ENCODE measurements at places on chromosomes 7 and 10. TPM values are rescaled to one million over a fixed set of nuclear protein-coding genes. Genes with fewer than 3 reads are reported as not detected.
A peak's percentile ranks its signal among the peaks of the same experiment; 100 is the strongest.

Gene RELN
- 25.1 TPM for total RNA-seq

Gene PCBD1
- 62.2 TPM for total RNA-seq

Gene GBX1
- not detected for total RNA-seq

Gene HECW1
- 0.47 TPM for total RNA-seq

Gene OPN1SW
- total RNA-seq = not detected

Gene OLAH
- total RNA-seq = not detected

Gene SSC4D
- total RNA-seq = 1.2 TPM

DNA sequence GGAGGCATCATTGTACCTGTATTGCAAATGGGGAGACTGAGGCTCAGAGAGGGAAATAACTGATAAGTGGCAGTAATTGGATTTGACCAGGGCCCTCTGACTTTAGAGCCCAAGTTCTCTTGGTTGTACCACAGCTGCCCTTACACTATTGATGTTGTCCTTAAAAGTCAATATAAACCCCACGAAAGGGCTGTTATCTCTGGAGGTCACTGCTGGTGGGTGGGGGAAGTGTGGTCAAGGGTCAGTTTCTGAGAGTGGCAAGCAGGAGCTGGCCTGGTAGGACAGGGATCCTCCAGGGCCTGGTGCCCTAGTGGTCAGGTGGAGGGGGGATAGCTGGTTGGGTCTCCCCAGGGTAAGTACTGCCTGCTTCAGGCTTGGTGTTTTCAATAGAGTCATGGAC, 44.2 kb upstream of the AQP1 start:
- DNase-seq = no peak

GRCh38 chr10:106655636-106656035, 508.9 kb downstream of the SORCS1 start:
- no peak for DNase-seq

- peak; percentile 82 for DNase-seq
These were observed 6.7 kb downstream of the KCNH2 start for GRCh38 chr7:150971242-150972022.

GRCh38 chr10:17506856-17507471, 52.6 kb upstream of the ST8SIA6 start:
- DNase-seq = no peak

DNA sequence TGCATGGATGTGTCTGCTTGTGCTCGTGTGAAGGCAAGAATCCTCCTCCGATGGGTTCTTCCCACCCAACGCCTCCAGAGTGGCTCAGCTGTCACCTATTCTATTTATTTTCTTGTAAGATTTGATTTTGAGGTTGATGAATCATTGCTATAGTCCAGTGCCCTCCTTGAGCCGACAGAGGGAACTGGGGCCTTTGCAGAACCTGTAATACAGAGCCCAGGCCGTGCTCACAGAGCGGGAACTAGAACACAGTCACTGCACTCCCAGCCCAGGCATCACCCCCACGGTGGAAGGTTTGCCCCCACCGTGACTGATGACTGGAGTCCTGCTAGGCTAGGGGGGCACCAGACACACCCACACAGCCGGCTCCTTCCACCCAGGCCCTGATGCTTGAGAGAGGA, 2.0 kb downstream of the RARRES2 start:
- no peak for DNase-seq

DNA sequence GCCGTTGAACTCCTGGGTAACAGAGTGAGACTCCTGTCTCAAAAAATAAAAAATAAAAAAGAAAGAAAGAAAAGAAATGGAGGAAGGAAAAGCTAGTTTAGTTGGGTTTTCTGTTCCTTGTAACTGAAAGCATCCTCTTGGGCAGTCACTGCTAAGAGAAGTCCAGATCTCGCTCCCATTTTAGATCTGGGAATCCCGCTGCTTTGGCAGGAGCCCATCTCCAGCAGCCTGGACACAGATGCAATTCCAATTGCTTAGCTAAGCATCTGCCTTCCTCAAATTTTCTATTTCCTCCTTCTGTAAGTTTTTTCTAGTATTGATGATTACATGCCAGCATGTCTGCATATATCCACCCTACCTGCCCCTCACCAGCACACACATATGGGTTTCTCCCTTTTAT, 54.1 kb downstream of the DENND2A start:
- no peak for DNase-seq

DNA sequence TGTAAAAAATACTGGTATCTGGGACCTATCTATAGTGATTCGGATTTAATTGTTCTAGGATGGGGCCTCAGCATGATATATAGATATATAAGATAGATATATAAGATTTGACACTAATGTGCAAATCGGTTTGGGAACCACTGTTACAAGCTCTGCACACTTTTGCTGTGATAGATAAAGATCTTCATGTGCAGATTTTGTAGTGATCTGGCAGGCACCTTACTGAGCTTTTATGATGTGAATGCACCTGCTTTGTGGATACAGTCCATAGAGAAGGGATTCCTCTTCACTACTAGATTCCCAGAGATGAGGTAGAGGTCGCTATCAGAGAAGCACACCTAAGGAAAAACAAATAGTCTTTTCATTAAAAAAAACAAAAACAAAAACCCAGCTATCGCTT, 33.3 kb upstream of the PCGF5 start:
- DNase-seq = no peak

GRCh38 chr10:100670828-100671479, 74.4 kb upstream of the PAX2 start:
- DNase-seq = peak; percentile 68

DNA sequence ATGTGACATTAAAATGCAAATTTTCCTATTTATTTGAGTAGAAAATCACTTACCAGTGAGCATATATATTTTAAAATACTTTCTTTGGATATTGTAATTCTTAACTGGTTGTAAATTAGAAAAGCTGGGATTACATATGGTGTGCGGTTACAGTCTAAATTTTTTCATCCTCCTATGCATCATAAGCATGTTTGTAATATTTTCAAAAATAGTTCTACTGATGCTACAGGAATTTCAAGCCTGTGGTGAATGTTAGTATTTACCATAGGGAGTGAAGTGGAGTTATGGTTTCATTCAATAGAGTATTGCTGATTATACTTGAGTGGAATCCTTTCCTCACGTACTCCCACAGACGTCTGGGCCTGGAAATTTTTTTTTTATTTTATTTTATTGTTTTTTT, 34.6 kb upstream of the ST7 start:
- no peak for DNase-seq

- no peak for DNase-seq
These were observed 54.6 kb downstream of the TFAM start for GRCh38 chr10:58439632-58440364.

DNA sequence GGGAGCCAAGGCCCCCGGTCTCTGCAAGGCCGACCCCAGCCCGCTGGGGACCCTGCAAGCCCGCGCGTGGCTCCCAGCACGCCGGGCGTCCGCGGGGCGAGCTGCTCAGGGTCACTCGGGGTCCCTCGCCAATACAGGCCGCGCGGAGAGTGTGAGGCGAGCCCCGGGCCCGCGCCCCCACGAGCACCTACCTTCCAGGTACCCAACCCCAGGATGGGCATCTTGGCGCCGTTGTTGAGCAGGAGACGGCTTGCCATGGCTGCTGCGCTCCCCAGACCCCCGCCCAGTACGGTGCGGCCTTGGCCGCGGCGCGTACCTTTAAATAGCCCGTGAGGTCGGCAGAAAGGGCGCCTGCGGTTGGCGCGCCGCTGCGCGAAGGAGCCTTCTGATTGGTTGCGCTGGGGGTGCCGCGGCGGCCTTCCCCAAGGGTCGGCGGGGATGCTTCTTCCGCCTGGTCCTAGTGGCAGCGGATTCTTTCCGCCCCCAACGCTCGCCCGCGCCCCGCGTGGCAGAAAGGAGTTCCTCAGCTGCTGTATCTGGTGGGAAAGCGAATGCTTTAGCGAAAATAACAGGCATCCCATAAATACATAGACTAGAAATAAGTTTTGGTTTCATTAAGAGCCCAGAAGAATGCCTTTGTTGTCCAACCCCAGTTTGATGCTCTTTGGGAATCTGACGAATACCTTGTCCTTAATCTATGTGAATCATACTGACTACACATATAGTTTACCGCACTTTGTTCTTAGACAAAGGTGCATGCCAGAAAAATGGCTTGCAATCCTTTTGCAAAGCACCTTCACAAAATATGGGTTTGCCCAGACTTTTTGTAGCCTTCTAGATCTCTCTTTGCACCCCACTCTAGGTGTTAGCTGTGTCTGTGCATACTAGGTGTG, at the start of gene AKR1B1:
Gene AKR1B1 (minus strand): TSS at position 295 of the 893 bp plus-strand sequence. CDS start 38 bp downstream, at position 257.
- DNase-seq = peak; percentile 68

DNA sequence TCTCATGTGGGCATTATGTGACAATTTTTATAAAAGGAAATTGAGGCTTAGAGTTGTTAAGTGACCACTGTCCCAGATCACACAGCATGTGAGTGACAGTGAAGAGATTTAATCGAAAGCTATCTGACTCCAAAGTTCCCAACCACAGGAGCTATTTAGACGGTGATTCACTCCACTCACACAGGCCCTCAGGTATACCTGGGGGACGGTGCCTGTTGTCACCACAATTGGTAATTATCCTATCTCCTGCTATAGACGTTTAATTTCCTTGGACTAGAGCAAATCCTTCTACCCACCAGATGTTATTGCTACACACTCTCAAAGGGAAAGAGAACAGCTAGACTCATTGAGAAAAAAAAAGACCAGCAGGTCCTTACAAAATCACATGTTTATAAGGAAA, 145.5 kb downstream of the KLF6 start:
- no peak for DNase-seq

GRCh38 chr7:134737566-134738345, 41.7 kb upstream of the CALD1 start:
- no peak for DNase-seq

DNA sequence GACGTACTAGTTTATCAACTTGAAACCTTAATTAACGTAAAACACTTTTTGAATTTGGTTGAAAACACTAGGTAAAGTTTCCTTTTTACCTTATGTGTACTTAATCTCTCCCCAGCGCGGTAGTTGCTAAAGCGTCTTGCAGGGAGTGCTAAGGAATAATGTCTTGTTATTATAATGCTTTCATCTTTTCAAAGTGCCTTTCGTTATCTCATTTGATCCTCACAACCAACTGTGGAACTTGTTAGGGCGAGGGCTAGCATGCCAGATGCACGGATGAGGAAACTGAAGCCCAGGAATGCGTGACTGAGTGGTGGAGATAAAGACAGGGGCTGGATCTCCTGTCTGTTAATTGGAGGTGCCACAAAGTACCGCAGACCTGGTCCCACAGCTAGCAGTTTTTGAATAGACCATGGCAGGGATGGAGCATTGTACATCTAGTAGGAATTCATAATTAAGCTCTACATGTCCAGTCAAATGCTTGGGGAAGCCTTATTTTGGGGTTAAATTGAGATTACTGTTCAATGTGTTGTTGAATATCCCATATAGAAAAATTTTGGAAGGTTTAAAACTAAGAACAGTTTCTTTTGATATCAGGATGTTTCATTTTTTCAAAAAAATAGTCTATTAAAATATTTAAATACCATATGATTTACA, 234.3 kb downstream of the SH2D4B start:
- peak; percentile 96 for DNase-seq

DNA sequence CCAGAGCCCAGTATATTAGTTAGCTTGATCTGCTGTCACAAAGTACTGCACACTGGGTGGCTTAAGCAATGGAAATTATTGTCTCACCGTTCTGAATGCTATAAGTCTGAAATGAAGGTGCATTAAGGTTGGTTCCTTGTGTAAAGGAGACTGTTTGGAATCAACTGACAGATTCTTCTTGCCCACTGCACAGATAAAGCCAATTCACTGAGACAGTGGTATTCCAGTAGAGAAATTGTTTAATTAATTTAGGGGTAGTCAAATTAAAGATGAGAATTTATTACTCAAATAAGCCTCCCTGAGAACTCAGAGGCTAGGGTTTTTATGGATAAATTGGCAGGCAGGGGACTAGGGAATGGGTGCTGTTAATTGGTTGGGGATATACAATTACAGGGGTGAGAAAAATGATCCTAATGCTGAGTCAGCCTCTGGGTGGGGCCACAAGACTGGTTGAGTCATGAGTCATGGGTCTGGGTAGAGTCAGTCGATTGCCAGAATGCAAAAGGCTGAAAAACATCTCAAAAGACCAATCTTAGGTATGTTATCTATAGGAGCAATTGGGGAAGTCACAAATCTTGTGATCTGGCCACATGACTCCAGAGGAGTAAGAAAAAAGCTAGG, 23.5 kb upstream of the SAMD9L start:
- DNase-seq = no peak

GRCh38 chr7:80070391-80070790, 64.2 kb upstream of the GNAI1 start:
- no peak for DNase-seq

DNA sequence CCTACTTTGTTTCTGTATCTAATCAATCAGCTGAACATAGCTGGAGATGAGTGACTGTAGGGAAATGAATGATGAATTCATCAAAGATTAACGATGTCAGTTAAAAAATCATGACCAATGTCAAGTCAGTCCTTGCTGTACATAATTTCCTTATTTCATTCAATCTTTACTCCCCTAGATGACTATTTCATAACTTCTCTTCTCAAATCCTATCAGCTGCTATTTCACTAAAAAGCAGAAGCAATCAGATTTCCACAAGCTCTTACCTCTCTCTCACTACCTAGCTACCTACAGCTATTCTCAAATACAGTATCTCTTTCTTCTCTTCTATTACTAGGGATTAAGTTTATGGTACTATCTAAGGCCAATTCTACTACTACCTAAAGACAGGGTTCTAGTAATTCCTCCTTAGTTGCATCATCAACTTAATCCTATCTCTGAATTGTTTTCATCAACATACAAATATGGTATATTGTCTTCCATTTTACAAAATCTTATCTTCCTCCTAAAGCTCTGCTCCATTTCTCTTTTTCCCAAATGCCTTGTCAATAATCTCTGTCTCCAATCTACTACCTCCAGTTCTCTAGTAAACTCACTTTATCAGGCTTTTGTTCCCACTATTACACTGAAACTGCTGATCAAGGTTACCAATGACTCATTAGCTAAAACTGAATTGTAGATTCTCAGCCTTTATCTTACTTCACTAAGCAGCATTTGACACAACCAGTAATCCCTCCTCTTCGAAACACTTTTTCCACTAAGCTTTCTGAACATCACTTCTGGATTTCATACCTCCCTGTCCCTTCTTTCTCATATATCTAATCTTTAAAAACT, 28.4 kb downstream of the JMJD1C start:
- DNase-seq = no peak

DNA sequence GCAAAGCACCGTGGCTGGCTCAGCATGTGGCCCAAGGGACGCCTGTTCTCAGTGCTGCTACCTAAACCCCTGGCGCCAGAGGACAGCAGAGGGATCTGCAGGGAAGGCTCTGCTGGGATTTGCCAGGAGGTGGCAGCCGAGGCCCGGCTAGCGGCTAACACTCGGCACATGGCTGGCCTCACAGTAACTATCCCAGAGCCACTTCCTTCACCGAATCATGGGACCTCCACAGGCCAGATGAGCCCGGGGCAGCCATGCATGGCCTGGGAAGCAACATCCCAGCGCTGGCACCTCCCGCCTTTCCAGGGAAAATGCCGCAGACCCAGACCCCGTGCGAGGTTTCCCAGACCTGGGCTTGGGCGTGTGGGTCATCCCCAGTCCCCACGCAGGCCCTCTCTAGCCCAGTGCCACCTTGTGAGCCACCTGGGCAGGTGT, 36.4 kb downstream of the DPYSL4 start:
- peak; percentile 73 for DNase-seq

- DNase-seq = no peak
These were observed 71.5 kb upstream of the SLC13A1 start for GRCh38 chr7:123271231-123271630.

- DNase-seq = no peak
These were observed 209.3 kb downstream of the SDK1 start for GRCh38 chr7:3510101-3511020.

Measured in K562 (cell line).